Brain (organoid and tissue), 16 donors: ENCODE measurements at places on chromosomes 16 and 17.

GRCh38 chr17:19244357-19244756, 7.2 kb downstream of the EPN2 start:
- DNase-seq: no peak

DNA sequence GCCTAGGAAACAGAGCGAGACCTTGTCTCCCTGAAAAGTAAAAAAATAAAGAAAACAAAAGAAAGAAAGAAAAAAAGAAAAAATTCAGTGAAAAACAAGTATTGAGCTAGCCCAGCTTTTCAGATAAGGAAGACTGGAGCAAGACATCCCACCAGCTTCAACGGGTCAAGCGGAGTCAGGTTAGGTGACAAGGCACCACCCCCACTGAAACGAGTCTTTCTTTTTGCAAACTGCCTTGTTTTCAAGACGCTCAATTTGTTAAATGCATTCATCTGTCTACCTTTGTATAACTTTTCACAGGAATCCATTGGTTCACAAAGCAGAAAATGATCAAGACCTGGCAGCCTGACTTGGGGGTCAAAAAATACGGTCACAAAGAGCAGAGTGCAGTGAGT, 10.7 kb upstream of the AXIN2 start:
- no peak for DNase-seq

GRCh38 chr17:60249290-60249826, 99.6 kb downstream of the CA4 start:
- DNase-seq: no peak

DNA sequence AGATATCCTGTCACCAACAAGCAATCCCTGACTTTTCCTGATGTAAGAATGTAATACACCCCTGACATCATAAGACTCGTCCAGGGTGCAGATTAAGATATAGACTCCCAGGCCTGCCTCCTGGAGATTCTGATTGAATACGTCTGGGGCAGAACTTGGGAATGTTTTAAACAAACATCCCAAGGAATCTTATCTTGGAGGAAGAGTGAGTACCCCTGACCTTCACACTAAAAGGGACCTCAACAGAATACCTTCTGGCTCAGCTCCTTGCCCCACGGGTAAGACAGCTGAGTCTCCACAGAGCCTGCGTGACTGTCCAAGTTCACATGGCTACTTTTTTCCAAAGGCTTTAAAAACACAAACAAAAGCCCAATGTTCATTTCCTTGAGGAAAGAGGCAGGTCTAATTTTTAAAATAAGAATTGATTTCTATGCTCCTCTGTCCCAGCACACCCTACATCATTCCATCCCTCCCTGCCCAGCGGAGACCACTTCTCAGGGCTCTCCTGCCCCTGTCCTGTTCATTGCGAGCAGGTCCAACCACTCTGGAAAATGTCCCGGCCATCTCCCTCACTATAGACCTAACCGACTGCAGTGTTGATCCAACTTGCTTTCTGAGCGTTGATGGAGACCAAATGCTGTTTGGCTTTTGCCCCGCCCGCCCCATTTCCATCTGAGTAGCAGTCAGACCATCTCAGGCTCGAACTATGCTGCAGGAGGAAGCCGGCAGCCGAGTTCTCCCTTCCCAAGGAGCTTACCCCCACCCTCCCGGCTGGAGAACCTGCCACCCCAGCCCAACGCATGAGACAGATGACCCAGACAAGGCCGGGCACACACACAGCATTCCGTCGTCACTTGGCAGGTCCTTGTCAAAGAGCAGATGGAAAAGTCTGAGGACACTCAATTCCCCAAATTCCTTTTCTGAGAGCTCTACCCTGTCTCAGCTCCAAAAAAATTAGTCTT, 44.1 kb upstream of the MYH10 start:
- DNase-seq: peak; percentile 29

- no peak for DNase-seq
These were observed 177.1 kb downstream of the MSI2 start for GRCh38 chr17:57433452-57433851.

DNA sequence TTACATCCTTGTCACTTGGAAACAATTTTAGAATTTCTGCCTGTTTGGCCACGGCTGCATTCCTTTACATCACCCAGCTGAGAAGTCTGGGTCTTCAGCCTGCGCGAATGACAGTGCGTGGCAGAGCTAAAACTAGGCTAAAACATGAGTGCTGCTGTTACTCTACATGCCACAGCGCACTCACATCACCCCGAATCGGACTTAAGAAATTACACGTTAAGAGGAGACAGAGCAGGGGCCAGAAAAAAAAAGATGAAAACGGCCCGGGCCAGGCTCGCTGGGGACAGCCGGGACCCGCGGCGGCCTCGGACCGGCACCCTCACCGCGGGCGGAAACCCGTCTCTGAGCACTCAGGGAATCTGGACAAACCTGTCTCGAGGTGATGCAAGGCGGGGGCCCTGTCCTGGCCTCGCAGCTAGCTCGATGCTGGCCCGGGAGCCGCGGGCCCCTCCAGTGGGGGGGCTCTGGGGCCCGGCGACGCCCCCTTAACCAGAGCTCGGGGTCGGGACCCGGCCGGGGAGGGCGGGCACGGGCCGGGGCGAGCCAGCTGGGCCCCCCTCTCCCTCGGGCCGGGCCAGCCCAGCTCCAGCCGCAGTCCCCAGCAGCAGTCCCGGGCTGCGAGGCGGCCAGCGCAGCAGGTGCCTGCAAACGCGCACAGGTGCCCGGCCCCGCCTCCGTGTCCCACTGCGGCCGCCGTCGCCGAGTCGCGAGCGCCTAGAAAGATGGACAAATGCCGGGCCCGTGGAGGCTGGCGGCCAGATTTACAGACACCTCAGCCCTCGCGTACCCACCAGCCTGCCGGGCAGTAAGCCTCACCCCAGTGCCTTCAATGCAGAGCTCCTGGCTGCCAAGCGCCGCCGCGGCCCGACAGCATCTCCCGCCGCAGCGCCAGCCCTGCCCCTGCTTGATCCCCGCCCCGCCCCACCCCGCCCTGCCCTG, at the start of gene AKTIP:
AKTIP (minus strand) TSS at position 879 of the 939 bp plus-strand sequence. CDS start 2,950 bp downstream, outside the sequence.
- DNase-seq: peak; percentile 50

DNA sequence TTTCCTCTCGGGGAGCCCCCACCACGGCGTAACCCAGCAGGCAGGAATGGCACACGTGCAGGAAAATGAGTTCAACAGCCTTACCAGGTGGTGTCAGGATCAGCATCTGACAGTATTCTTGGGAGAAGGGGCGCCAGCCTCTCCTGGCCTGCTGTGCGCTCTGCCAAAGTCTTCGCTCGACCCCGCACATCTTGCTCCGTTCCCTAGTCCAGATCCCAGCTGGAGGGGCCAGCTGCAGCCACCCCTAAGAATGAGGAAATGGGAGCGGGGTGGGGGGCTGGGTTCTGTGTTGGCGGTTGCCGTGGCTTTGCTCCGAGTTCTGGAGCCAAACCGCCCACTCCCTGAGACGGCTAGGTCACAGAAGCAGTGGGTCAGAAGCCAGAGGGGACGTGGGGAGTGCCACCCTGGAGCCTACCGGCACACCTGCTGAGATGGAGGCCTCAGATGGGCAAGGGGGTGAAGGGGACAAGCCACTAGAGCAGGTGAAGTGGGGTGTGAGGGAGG, at the start of gene CHCT1:
CHCT1 (plus strand) TSS at position 328 of the 504 bp plus-strand sequence; CDS start at position 432, 104 bp downstream.
- no peak for DNase-seq

DNA sequence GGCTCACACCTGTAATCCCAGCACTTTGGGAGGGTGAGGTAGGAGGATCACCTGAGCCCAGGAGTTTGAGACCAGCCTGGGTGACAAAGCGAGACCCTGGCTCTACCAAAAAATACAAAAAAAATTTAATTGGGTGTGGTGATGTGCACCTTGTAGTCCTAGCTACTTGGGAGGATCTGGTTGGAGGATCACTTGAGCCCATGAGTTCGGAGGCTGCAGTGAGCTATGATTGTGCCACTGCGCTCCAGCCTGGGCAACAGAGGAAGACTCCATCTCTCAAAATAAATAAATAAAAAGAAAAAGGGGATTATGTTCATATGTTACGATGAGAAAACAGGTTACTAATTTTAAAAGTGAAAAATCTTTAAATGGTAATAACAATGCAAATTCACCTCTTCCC, 996 bp downstream of the MLKL start:
- DNase-seq: no peak

DNA sequence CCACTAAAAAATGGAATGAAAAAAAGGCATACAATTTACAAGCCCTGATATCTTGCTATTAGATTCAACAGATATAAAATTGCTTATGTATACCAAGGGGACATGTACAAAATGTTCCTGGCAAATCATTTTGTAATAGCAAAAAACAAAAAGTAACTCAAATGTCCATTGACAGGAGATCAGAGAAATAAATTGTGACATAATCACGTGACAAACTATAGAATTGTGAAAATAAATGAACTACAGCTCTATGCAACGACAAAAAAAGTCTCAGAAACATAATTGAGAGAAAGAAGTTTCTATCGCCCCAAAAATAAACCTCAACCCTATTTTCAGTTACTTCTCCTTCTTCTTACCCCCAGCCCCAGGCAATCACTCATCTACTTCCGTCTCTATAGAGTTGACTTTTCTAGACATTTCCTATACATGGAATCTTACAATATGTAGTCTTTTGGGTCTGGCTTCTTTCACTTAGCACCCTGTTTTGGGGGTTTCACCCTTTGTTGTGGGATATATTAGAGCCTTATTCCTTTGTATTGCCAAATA, 12.1 kb upstream of the ACE start:
- DNase-seq: no peak

DNA sequence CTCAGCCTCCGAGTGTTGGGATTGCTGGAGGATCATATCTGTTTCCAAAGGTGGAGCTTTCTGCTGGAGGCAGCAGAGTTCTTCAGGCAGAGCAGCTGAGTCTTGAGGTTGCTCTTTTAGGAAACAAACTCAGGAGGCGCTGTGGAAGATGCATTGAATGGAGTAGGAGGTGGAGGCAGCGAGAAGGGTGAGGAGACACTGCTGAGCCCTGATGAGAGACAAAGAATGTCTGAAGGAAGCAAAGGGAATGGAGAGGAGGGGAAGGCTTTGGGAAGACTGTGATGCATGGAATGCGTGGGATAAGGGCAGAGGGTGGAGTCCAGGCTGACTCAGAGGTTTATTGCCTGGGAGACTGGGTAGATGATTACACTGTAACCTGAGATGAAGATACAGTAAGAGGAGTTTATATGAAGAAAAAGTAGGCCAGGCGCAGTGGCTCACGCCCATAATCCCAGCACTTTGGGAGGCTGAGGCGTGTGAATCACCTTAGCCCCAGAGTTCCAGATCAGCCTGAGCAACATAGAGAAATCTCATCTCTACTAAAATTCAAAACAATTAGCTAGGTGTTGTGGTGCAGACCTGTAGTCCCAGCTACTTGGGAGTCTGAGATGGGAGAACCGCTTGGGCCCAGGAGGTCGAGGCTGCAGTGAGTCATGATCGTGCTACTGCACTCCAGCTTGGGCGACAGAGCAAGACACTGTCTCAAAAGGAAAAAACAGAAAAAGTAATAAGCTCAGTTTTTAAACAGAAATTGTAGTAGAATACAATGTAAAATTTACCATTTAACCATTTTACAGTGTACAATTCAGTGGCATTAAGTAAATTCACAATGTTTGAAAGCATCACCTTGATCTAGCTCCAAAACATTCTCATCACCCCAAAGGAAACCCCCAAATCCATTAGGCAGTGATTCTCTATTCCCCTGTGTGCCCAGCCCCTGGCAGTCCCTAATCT, 17.8 kb upstream of the TMEM219 start:
- DNase-seq: no peak

- no peak for DNase-seq
These were observed 75.7 kb downstream of the NXN start for GRCh38 chr17:903691-904481.

- no peak for DNase-seq
These were observed 71.4 kb upstream of the TNRC6C start for GRCh38 chr17:77887110-77887463.

DNA sequence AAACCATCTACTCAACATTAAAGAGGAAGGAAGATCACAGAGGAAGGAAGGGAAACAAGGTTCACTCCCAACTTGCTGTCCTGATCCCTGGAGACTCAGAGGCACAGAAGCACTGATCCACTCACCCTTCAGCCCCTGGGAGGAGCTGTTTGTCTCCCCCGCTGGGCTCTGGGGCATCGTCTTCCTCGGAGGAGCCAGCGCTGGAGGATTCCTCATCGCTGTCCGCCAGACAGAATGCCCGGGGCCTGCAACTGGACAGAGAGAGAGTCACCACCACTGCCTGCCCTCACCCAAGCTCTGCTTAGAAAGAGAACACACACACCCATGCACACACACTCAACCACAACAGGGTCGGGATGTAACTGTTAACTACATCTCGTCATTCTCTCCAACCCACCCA, 24.8 kb upstream of the ERN1 start:
- no peak for DNase-seq

GRCh38 chr17:78146881-78147280, 696 bp downstream of the C17orf99 start:
- no peak for DNase-seq

DNA sequence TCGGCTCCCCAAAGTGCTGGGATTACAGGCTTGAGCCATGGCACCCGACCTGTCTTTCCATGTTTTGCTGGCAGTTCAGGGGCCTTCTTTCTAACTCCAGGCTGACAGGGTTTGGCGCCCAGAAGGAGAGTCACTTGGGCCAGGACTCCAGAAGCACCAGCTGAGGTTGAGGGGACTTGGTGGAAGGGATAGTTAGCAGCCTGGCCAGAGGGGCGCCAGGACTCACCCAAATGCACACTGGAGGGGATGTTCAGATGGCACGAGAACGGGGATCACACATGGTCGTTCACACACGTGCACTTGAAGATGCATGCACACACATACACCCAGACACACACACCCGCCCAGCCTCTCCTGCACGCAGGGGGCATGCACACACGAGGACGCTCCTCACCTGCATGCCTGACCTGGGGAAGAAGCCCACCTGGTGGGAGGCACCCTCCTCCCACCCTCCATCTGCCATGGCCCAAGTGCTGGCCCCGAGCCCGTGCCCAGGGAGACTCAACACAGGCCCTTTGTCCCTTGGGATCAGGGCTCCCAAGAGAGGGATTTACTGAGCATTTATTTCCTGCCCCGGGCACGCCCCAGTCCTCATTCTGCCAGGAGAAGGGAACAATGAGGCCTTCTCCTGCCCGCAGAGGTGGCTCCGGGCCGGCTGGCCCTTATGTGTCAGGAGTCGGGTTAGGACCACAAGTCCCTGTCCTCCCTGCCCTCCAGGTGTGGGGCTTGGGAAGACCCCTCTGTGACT, 2.3 kb upstream of the PRSS21 start:
- DNase-seq: no peak

DNA sequence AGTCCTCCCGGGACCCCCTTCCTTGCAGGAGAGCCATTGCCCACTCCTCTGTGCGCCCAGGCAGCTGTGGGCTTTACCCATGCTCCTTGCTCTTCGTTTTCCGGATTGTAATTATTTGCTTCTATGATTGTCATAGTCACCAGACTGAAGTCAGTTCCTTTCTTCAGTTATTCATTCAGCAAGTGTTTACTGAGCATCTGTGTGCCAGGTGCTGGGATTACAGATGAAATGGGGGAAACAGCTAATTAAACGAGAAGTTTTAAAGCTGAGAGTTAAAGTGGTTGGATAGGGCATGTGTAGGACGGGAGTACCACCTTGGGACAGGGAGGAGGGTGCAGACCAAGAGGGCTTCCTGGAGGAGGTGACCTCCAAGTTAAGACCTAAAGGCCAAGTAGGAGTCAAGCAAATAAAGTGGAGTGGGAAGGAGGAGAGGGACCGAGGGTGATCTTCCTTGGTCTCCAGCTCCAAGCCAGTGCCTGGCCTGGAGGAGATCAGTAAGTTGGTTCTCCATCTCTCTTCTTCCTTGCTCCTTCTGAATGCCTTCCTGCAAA, 126.6 kb downstream of the OR1D5 start:
- no peak for DNase-seq
